ENCODE measurements at places on chromosomes 6 and 20.

DNA sequence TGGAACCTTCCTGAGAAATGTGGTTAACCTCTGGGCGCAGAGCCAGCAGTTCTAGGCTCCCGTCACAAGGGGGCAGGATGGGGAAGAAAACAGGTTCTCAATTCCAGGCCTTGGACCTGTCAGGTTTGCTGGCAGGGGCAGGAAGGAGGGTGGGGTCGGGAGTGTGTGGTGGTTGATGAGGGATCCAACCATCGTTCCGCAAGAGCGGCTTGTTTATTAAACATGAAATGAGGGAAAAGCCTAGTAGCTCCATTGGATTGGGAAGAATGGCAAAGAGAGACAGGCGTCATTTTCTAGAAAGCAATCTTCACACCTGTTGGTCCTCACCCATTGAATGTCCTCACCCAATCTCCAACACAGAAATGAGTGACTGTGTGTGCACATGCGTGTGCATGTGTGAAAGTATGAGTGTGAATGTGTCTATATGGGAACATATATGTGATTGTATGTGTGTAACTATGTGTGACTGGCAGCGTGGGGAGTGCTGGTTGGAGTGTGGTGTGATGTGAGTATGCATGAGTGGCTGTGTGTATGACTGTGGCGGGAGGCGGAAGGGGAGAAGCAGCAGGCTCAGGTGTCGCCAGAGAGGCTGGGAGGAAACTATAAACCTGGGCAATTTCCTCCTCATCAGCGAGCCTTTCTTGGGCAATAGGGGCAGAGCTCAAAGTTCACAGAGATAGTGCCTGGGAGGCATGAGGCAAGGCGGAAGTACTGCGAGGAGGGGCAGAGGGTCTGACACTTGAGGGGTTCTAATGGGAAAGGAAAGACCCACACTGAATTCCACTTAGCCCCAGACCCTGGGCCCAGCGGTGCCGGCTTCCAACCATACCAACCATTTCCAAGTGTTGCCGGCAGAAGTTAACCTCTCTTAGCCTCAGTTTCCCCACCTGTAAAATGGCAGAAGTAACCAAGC lies 29.6 kb downstream of the SRSF3 start:
- peak; percentile 77 for DNase-seq

- DNase-seq: no peak
Measured at GRCh38 chr6:104799134-104799657, 60.5 kb downstream of the HACE1 start.

GRCh38 chr20:15654208-15654649 lies 919.0 kb downstream of the KIF16B start:
- DNase-seq: no peak

GRCh38 chr6:7621761-7622160 lies 31.8 kb downstream of the SNRNP48 start:
- no peak for DNase-seq

- no peak for DNase-seq
Measured at GRCh38 chr6:48568856-48569255, 457.9 kb upstream of the PTCHD4 start.

DNA sequence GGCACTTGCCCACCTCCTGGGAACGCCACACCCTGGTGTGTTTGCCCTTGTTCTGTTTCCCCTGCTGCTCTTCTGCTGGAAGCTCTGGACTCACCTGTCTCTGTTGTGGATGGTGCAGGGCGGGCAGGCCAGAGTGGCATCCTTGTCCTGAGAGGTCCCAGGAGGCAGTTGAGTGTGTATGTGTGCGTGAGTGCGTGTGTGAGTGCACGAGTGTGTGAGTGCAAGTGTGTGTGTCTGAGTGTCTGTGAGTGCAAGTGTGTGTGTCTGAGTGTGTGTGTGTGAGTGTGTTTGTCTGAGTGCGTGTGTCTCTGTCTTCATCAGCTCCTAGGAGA lies 12.2 kb downstream of the IGF2R start:
- no peak for DNase-seq

DNA sequence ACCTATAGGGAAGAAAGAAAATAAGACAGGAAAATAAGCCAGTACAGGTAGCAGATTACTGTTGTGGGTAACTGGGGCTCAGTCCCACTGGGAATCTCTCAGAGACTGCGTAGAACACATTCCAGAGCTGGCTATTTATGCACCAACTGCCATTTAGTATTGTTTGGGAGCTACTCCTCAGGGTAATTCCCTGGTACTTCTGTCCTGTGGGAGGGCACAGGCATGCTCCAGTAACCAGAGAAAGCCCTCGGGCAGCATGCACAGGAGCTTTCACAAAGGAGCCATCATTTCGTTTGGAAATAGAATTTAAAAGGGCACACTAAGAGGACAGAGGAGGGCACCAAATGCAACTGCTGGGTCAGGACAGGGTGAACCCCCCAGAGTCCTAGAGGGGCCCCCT lies 148.0 kb upstream of the LRFN2 start:
- DNase-seq: no peak

DNA sequence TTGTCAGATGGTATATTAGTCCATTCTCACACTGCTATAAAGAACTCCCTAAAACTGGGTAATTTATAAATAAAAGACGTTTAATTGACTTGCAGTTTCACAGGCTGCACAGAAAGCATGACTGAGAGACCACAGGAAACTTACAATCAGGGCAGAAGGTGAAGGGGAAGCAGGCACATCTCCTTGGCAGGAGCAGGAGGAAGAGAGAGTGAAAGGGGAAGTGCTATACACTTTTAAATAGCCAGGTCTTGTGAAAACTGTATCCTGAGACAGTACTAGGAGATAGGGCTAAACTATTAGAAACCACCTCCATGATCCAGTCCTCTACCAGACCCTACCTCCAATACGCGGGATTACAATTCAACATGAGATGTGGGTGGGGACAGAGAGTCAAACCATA lies 193.9 kb upstream of the KCNG1 start:
- no peak for DNase-seq

DNA sequence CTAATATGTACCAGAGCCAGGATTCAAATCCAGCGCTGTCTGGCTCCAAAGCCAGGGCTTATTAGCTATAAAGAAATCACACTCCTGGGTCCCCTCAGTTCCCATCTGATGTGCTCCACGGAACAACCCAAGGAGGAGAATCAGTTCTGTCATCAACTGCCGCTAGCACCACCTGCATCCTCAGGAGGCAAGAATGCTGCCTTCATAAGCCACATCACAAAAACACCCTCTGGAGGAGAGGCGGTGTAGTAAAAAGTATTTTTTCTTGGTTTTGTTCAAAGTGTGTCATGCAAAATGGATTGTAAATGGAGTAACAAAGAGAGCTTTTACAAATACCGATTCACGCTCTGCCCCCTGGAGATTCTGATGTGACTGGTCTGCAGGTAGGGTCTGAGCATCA lies 57.1 kb downstream of the TNFRSF21 start:
- no peak for DNase-seq

DNA sequence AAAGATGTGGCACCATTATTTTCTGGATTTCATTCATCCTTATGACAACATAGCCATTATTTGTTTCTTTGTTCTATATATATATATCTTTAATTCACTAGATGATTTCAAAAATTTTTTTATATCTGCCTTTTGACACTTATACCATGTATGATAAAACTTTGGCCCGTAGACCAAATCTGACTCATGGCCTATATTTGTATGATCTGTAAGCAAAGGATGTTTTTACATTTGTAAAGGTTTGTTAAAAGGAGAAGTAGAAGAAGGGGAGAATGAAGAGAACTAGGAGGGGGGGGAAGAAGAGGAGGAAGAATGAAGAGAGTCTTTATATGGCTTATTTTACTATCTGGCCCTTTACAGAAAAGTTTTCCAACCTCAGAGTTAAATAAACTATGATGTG lies 279.7 kb downstream of the LAMA2 start:
- DNase-seq: no peak

DNA sequence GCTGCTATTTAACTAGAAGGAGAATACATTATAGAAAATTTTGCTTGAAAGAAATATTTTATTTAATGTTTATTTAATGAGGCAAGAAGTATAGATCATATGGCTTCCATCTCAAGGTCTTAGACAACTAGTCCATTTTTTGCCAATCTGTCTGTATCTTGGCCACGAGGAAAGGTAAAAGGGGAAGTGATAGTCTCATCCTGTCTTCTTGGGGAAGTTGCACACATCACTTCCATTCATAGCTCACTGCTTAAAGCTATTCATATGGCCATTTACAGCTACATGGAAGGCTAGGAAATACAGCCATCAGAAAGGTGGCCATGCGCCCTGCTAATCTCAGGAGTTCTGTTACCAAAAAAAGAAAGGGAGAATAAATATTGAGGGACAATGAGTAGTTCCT lies 50.8 kb downstream of the METTL24 start:
- no peak for DNase-seq

DNA sequence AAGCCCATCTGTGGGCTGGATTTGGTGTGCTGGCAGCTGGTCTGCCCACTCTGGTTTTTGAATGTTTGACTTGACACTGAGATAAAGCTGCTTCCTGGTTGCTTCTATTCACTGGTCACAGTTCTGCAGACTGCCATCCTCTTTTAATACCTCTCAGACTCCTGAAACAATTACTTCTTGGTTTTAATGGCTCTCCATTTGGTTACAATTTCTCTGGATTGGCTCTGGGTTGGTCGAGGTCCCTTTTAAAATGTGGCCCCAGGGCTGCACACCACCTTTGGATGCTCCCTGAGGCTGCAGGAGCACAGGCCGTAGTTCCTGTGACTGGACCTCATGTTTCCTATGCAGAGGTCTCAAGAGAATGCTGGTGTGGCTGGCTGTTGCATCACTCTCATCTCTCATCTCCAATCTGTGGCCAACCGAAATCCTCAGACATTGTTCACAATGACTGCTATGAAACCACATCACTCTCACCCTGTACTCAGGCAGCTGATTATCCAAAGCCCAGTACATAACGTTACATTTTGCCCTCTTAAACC lies 98.5 kb downstream of the INSM1 start:
- DNase-seq: no peak

- no peak for DNase-seq
Measured at GRCh38 chr6:170134031-170134470, 156.8 kb downstream of the DLL1 start.

DNA sequence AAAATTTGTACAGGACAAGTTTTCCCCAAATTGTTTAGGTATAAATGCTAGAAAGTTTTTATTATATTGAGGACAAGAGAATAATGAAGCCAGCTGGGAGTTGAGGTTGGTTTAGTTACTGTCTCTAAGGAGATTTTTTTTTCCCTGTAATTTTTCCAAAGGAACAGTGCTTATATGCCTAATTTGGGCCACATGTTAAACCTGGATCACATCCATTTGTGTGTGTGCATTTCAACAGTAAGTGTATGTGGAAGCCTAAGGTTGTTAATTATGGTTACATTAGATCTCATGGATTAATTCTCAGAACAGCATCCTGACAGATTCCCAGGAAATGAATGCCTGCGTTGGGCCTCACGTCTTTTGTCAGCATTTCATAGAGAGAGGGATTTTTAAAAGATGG lies 4.5 kb downstream of the IGF2R start:
- DNase-seq: no peak

- DNase-seq: no peak
Measured at GRCh38 chr6:34138914-34139510, 6.9 kb downstream of the GRM4 start.

- no peak for DNase-seq
Measured at GRCh38 chr20:49887251-49888211, 27.8 kb downstream of the SPATA2 start.

DNA sequence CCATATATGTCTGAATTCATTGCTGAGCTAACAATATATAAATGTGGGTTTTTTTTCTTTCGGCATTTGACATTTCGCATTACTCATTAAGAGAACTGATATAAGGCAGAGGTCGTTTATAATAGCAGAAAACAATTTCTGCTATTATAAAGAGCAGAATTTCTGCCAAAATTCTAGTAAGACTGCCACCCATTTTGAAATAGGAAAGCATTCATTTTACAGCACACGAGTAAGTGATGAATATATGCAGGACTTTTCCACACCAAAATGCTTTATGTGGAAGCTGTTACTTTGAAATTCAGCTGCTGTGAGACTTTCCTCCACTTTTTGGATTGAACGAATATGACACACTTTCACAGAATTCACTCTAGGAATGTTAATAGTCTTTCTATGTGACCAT lies 610.9 kb upstream of the MAN1A1 start:
- DNase-seq: no peak

GRCh38 chr6:147000545-147001488 lies 203.4 kb upstream of the STXBP5 start:
- DNase-seq: no peak

GRCh38 chr6:132830334-132830751 lies 16.0 kb downstream of the RPS12 start:
- no peak for DNase-seq

DNA sequence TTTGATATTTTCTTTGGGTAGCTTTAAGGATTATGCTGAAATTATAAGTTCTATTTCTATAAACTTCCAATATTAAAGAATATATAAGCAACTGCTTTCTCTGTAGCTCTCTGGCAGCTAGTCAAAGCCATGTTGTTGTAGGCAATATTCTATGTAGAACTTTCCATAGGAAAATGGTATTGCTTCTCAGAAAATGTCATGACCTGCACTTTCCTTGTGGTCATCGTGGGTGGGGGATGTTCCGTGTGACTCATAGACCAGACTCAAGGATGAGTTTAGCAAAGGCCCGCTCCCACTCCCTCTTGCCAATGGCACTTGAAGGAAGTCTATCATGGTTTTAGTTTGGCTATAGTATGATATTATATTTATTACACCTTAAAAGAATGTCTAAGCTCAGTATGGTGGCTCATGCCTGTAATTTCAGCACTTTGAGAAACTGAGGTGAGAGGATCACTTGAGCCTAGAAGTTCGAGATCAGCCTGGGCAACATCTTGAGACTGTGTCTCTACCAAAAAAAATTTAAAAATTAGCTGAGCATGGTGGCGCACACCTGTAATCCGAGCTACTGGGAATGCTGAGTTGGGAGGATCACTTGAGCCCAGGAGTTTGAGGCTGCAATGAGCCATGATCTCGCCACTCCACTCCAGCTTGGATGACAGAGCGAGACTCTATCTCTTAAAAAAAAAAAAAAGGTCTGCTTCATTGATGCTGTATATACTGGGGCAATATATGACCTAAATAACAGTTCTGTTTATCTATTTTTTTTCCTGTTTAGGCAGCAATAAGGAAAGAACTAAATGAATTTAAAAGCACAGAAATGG lies 36.6 kb upstream of the LTV1 start:
- DNase-seq: peak; percentile 70

- no peak for DNase-seq
Measured at GRCh38 chr6:12260458-12261093, 29.6 kb upstream of the EDN1 start.

- DNase-seq: no peak
Measured at GRCh38 chr6:125811259-125811658, 20.5 kb downstream of the NCOA7 start.

- no peak for DNase-seq
Measured at GRCh38 chr6:118815495-118815894, 78.5 kb upstream of the ASF1A start.

DNA sequence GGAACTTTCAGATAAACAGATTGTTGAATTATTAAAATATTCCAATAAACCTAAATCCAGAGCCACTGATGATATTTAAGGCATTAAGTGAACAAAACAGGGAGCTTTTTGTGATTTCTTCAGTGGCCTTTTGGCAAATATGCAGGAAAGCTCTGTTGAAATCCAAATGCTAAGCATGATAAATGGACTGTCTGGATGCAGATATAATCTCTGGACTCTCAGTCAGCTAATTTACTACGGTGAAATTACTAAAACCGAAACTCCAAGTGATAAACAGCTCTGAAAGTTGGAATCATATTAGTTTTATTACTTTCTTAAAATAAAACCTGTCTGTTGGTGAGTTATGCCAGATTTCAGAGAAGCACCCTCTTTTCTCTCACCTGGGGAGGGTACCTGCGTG lies 120.3 kb downstream of the IMPG1 start:
- no peak for DNase-seq

- no peak for DNase-seq
Measured at GRCh38 chr20:58614366-58614765, 36.7 kb upstream of the STX16 start.

GRCh38 chr6:35495258-35496035 lies 1.4 kb downstream of the TEAD3 start:
- no peak for DNase-seq
